Activated CD4-positive, alpha-beta memory T cell treated with anti-CD3 and anti-CD28 coated beads for 36 hours (primary cell): ENCODE measurements at places on chromosomes 4 and X. TPM values are rescaled to one million over a fixed set of nuclear protein-coding genes. Genes with fewer than 3 reads are reported as not detected.

- H3K36me3 ChIP-seq: no peaks in the 10 kb centered on the region
- no peak overlapping the region for H3K4me3 ChIP-seq
- H3K27me3 ChIP-seq: no peaks in the 10 kb centered on the region
- no peaks in the 10 kb centered on the region for H3K4me1 ChIP-seq
- no peak for DNase-seq
Measured at GRCh38 chrX:70769659-70770227, 138.8 kb downstream of the TEX11 start.

- no peaks in the 10 kb centered on the region for H3K36me3 ChIP-seq
- DNase-seq: no peak
- H3K4me1 ChIP-seq: no peaks in the 10 kb centered on the region
- H3K27me3 ChIP-seq: no peaks in the 10 kb centered on the region
Measured at GRCh38 chr4:21848021-21848420, 100.6 kb downstream of the KCNIP4 start.

DNA sequence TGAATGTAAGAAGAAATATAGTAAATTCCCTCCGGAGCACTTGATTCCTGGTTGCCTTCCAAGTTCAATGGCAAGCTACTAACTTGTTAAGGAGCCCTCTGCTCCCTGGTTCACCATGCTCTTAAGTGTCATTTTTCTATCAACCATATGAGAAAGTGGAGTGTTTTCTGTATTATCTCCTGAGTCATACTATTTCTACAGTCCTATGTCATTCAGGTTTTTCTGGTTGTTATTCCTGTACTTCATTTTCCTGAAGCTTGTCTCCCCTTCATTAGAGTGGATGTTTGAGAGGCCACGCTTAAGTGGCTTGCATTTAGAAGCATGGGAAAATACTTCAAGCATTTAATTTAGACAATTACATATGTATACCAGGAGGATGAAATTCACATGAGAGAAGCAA lies 14.7 kb upstream of the EPGN start:
- H3K27me3 ChIP-seq: no peaks in the 10 kb centered on the region
- H3K27ac ChIP-seq: no peak overlapping the region
- no peak overlapping the region for H3K4me3 ChIP-seq
- DNase-seq: no peak

DNA sequence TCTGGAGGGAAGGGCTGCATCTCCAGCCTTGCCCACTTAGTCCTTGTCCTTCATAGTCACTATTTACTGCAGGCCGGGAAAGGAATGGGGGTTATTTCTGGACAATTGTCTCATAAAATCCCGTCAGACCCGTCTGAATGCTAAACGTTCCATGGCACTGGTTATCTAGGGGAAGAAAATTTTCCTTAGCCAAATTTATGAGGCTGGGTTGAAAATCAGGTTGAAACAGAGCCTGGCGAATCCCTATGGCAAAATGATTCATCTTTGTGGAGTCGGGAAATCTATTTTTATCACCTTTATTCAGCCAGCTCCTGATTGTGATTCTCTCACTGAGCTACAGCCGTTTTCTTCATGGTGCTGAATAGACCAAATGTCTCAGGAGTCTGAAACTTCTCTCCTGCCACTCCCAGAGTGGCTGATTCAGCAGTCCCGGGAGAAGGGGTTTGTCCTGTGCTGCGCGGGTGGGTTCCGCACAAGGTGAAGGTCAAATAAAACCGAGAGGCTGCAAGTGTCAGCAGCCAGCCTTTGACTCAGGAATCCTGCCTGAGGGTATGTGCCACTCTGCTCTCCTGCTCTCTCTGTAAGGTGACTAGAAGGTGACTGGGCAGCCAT lies 1.0 kb downstream of the LIMCH1 start:
- H3K27me3 ChIP-seq: peaks cover 3% of the 10 kb centered on the region
- no peak overlapping the region for H3K4me3 ChIP-seq
- no peaks in the 10 kb centered on the region for H3K4me1 ChIP-seq
- H3K36me3 ChIP-seq: no peaks in the 10 kb centered on the region

DNA sequence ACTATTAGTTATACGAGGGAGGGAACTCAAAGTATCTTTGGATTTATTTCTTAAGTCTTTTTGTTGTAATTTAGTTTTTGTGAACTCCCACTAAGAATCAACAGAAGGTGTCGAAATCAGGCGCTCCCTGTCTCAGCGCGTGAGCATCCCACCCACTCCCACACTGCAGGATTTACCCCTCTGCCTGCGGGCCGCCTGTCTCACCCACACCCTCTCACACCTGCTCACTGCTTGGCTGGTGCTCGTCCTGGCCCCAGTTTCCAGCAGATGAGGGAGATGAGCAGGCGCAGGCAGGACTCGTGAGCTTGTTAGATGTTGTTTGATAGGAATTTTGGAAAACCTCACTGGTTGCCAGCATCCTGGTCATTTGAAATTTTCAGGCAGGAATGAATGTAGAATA lies 20.8 kb upstream of the HGFAC start:
- H3K27me3 ChIP-seq: no peaks in the 10 kb centered on the region
- H3K36me3 ChIP-seq: no peaks in the 10 kb centered on the region
- H3K4me1 ChIP-seq: no peaks in the 10 kb centered on the region
- no peak overlapping the region for H3K4me3 ChIP-seq
- H3K27ac ChIP-seq: no peak overlapping the region

- peak; percentile 67 for DNase-seq
- peaks cover 36% of the 10 kb centered on the region for H3K4me1 ChIP-seq
- H3K27ac ChIP-seq: peak overlapping the region; percentile 95
- H3K27me3 ChIP-seq: no peaks in the 10 kb centered on the region
Measured at GRCh38 chr4:1872870-1873269, 1.7 kb downstream of the NSD2 start.

DNA sequence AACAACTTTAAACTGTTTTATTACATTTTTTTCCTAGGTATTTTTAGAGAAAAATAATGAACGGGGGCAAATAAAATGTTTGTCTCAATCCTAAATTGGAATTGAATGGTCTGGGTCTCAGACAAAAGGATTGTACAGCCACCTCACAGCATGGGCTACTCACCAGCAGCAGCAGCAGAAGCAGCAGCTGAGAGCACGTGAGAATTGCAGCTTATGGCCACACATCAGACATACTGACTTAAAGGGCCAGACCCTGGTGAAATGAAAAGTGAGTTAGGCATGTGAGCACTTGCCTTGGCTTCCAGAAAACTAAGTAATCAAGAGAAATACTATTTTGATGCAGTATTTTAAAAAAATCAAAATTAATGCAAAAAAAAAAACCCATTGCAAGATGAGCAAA lies 56.6 kb downstream of the AASDH start:
- H3K4me3 ChIP-seq: no peak overlapping the region
- DNase-seq: no peak
- H3K36me3 ChIP-seq: peaks cover 2% of the 10 kb centered on the region

DNA sequence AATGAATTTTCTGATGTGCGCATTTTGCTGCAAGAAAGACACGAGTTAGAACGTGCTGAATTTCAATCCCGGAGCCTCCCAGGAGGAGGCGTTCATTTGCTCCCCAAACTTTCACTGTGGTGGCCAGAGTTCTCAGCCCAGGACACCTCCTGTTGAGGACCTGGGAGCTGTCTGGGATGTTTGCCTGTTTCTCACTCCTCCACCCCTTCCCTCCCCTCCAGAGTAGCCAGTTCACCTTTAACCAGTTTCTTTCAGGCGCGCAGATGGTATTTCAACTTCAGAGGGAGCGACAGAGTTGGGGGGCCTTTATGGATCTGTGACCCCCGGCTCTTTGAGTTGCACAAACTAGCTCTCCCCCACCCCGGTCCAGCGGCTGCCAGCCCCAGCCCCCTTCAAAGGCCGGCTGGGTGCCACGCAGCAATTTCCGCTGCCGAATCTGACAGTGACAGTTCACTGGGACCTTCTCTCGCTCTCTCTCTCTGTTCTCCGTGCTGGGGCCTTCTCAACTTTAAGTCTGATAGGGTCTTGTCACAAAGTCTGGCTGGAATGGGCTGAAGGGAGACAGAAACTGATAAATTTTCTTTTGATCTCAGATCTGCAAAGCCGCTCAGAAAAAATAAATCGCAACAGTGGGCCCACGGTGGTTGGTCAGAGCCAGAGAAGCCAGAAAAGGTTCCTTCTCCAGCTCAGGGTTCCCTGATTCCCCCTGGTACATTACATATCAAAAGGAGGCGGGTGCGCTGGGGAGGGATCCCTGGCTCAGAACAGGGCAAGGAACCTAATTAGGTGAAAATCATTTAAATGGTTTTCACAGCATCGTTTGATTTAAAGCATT lies 100.0 kb upstream of the STX18 start:
- H3K27ac ChIP-seq: no peak overlapping the region
- peaks cover 8% of the 10 kb centered on the region for H3K4me1 ChIP-seq
- no peaks in the 10 kb centered on the region for H3K27me3 ChIP-seq
- H3K4me3 ChIP-seq: no peak overlapping the region
- peaks cover 9% of the 10 kb centered on the region for H3K36me3 ChIP-seq

- H3K27me3 ChIP-seq: no peaks in the 10 kb centered on the region
- no peaks in the 10 kb centered on the region for H3K4me1 ChIP-seq
- no peak for DNase-seq
- H3K4me3 ChIP-seq: no peak overlapping the region
- no peak overlapping the region for H3K27ac ChIP-seq
- no peaks in the 10 kb centered on the region for H3K36me3 ChIP-seq
Measured at GRCh38 chrX:10379878-10380277, 223.1 kb downstream of the CLCN4 start.

DNA sequence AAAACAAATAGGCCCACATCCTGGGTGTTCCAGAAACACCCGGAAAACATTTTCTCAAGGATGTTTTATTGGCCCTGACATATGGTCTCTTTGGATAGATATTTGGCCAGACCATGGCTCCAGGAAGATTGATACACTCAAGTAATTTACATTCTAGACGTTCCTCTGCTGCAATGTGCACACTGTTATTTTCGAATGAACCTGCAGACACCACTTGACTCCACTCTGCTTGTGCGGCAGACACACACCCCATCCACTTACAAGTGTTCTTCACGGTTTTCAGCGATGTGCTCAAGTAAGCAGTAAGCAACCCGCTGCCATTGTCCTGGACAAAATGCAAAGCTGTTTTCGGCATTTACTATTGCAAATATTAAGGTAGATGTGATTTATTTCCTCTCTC lies 12.0 kb upstream of the GPM6A start:
- H3K4me3 ChIP-seq: no peak overlapping the region
- no peaks in the 10 kb centered on the region for H3K27me3 ChIP-seq
- H3K36me3 ChIP-seq: no peaks in the 10 kb centered on the region
- H3K4me1 ChIP-seq: no peaks in the 10 kb centered on the region
- no peak overlapping the region for H3K27ac ChIP-seq
- DNase-seq: no peak

- no peak for DNase-seq
- peaks cover 6% of the 10 kb centered on the region for H3K27me3 ChIP-seq
- peaks cover 14% of the 10 kb centered on the region for H3K4me1 ChIP-seq
- H3K27ac ChIP-seq: no peak overlapping the region
- H3K36me3 ChIP-seq: no peaks in the 10 kb centered on the region
Measured at GRCh38 chr4:26024079-26024478, 110.1 kb downstream of the SMIM20 start.

DNA sequence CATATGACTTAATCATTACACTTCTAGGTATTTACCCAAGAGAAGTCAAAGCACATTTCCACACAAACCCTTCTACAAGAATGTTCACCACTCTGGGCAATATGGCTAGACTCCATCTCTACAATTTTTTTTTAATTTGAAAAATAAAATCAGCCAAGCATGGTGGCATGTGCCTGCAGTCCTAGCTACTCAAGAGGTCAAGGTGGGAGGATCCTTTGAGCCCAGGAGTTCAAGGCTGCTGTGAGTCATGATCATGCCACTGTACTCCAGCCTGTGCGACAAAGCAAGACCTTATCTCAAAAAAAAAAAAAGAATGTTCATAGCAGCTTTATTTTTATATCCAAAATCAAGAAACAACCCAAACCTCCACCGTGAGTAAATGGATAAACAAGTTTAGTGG lies 70.3 kb upstream of the MBNL3 start:
- no peaks in the 10 kb centered on the region for H3K27me3 ChIP-seq
- no peak for DNase-seq
- no peak overlapping the region for H3K4me3 ChIP-seq
- no peaks in the 10 kb centered on the region for H3K36me3 ChIP-seq

- H3K27me3 ChIP-seq: no peaks in the 10 kb centered on the region
Measured at GRCh38 chr4:53043891-53044650, 182.0 kb downstream of the RASL11B start.

IDUA gene
- 9.0 TPM for total RNA-seq

APLN gene
- total RNA-seq: 0.26 TPM

C4orf36 gene
- total RNA-seq: not detected

TMPRSS11D gene
- not detected for total RNA-seq

CT45A2 gene
- total RNA-seq: not detected

MAMLD1 gene
- total RNA-seq: 2.1 TPM

PHOX2B gene
- not detected for total RNA-seq

VAMP7 gene
- total RNA-seq: 30.1 TPM

NPY5R gene
- total RNA-seq: not detected

H2BW2 gene
- total RNA-seq: not detected
